ENCODE measurements at places on chromosomes 6 and 20.
A peak's percentile ranks its signal among the peaks of the same experiment; 100 is the strongest.

DNA sequence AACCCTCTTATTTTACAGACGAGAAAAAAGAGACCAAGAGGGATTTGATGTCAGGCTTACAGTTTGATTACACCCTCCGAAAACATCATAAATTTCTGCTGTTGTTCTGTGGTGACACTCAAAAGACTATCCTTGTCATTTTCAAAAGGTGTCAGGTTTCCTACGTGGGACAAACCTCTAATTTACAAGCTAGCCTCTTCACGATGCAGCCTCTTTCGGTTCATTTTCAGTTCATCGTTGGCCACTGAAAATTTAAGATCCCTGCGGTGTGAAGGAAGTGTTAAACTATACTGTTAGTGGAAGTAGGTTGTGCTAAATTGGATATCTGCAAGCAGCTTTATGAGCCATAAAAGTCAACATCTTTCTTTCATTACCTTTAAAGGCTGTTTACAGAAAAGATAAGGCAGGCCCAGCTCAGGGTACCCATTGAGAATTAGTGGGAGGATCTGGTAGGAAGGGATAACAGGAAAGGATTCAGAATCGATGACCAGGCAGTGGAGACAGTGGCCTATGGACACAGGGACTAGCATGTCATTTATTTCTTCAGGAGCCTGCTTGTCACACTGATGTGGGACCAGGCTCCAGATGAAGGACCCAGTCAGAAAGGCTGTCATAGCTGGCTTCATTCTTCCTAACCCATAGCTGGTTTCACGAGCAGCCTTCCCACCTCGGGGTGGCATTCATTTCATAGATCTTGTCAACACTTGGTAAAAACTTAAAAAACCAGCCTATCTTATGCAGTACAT, 329.1 kb upstream of the SOX4 start:
- no peak for DNase-seq

- no peak for DNase-seq
Observed at GRCh38 chr6:17870300-17871188, 116.9 kb downstream of the KIF13A start.

GRCh38 chr6:168873278-168874190, 380.1 kb downstream of the THBS2 start:
- DNase-seq = no peak

GRCh38 chr6:157376241-157376640, 4.7 kb upstream of the ZDHHC14 start:
- no peak for DNase-seq

DNA sequence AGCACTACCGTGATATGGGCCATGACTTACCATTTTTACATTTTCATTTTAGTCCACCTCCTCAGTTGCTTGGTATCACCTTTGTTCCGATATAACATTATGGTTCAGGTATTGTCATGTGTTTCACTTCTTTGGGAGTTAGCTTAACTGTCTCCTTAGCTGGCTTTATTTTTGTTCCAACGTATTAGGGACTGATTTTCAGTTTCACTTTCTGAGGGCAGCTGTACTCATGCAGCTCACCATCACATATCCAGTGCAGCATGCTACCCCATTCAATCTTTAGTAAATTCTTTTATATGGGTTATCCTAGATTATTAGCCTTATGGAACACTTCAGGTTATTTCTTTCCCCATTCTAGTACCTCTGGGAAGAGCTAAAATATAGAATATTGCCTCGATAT, 362.2 kb upstream of the IRAK1BP1 start:
- no peak for DNase-seq

- DNase-seq = no peak
Observed at GRCh38 chr6:35147026-35147425, 5.9 kb upstream of the TCP11 start.

DNA sequence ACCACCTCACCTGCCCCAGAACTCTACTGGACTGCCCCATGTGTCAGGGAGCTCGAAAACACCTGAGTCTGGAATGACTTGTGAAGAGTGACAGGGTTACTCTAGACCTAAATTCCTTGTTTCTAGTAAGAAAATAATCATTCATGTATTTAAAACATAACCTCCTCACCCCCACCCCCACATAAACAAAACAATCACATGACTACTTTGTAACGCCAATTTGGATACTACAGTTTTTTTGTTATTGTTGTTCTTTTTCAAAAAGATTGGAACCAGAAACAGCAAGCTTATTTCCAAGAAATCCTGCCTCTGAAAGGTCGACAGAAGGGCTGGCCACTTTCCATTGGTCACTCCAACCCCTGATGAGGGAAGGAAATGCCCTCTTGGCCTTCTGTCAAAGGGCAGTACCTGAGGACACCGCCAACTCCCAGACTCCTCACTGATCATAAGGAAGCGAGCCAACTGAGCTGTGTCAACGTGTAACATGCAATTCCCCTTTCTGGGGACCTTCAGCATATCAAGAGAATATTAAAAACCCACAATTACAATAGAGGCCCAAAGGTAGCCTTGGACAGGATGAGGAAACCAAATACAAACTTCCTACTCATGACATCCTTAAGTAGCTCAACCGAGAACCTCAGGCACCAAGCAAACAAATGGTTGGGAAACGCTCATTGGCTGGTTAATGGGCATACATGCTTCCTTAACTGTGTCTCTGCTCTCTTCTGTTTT, 2.6 kb downstream of the MCUR1 start:
- DNase-seq = peak; percentile 12

- DNase-seq = no peak
Observed at GRCh38 chr6:5152460-5152859, 67.3 kb downstream of the PPP1R3G start.
